Sciatic nerve (tissue), 2 donors: ENCODE measurements at places on chromosomes 2 and 18.

- DNase-seq = no peak
Measured at GRCh38 chr2:232494542-232494941, 6.9 kb upstream of the ECEL1 start.

DNA sequence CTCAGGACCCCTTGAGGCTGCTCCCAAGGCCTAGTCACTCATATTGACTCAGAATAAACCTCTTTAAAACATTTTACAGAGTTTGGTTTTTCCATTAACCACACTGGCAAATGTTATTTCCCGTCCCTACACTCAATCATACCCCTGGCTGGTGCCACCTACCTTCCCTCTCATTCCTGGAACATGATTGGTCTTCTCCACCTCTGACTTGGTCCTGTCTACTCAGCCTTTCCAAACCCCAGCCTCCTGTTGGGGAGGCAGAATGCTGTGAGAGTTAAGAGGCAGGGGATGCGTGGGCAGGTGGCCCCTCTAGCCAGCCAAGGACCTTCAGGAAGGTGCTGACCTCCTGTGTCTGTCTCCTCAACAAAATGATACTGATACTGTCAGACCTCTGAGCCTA is 149.3 kb downstream of the CABLES1 start:
- no peak for DNase-seq

DNA sequence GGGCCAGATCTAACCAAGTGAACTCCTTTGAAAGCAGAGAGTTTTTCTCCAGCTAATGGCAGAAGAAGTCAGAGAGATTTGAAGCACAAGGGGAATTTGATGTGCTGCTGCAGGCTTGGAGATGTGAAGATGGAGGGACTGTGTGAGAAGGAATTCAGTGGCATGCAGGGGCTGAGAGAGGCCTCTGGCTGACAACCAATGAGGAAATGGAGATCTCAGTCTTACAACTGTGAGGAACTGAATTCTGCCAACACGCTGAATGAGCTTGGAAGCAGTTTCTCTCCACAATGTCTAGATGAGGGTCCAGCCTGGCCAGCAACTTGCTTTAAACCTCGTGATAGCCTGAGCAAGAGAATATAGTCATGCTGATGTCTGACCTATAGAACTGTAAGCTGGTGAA is 224.1 kb upstream of the DPP10 start:
- no peak for DNase-seq

GRCh38 chr2:241030333-241030680 is 31.9 kb downstream of the SNED1 start:
- DNase-seq = no peak

- DNase-seq = no peak
Measured at GRCh38 chr2:233168445-233168844, 83.0 kb upstream of the ATG16L1 start.

DNA sequence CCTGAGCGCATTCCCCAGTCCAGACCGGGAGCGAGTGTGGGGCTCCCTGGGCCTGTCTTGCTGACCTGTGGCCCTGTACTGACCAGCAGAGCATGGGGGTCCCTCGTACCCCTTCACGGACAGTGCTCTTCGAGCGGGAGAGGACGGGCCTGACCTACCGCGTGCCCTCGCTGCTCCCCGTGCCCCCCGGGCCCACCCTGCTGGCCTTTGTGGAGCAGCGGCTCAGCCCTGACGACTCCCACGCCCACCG is 5.3 kb downstream of the NEU4 start:
- DNase-seq = no peak

DNA sequence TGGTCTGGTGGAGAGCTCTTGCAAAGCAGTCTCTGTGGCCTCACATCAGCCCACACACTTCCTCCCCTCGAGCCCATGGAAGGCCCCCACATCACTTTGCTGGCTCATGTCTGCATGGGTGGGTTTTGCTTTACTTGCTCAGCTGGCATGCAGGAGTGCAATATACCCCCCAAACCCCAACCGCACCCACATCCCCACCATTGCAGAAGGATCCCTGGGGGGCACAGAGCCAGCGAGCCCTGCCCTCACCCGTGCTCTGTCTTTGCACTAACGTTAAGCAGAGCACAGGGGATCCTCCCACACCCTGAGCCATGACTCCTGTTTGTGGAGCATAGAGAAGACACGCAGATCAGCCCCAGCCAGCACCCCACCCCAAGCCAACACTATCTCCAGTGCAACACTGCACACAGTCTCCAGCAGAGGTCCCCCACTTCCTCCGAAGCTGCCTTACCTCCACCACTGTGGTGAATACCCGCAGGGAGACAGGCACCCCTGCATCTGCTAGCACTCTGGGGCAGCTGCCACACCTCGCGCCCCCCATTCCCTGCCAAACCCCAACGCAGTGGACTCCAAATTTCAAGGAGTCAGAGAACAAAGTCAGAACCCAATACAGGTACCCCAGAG is 177.8 kb upstream of the RGPD4 start:
- no peak for DNase-seq
